ENCODE measurements at places on chromosomes 13 and 19. TPM values are rescaled to one million over a fixed set of nuclear protein-coding genes. Genes with fewer than 3 reads are reported as not detected.

The CFAP97D2 gene
- not detected for polyA plus RNA-seq

The SERPINE3 gene
- polyA plus RNA-seq, result not detected

The CATSPERD gene
- not detected for polyA plus RNA-seq

The POU4F1 gene
- not detected for polyA plus RNA-seq

The ARGLU1 gene
- polyA plus RNA-seq, result 61.5 TPM

The ZNF433 gene
- polyA plus RNA-seq, result 5.0 TPM

The B3GLCT gene
- 14.9 TPM for polyA plus RNA-seq

The TMPRSS9 gene
- polyA plus RNA-seq, result 0.28 TPM

The UNC13A gene
- 0.03 TPM for polyA plus RNA-seq

The PABPC3 gene
- 0.20 TPM for polyA plus RNA-seq

The GSX1 gene
- not detected for polyA plus RNA-seq

The CEACAM21 gene
- polyA plus RNA-seq, result not detected

The FCHO1 gene
- 1.1 TPM for polyA plus RNA-seq
